ENCODE measurements at places on chromosomes 4 and X.

DNA sequence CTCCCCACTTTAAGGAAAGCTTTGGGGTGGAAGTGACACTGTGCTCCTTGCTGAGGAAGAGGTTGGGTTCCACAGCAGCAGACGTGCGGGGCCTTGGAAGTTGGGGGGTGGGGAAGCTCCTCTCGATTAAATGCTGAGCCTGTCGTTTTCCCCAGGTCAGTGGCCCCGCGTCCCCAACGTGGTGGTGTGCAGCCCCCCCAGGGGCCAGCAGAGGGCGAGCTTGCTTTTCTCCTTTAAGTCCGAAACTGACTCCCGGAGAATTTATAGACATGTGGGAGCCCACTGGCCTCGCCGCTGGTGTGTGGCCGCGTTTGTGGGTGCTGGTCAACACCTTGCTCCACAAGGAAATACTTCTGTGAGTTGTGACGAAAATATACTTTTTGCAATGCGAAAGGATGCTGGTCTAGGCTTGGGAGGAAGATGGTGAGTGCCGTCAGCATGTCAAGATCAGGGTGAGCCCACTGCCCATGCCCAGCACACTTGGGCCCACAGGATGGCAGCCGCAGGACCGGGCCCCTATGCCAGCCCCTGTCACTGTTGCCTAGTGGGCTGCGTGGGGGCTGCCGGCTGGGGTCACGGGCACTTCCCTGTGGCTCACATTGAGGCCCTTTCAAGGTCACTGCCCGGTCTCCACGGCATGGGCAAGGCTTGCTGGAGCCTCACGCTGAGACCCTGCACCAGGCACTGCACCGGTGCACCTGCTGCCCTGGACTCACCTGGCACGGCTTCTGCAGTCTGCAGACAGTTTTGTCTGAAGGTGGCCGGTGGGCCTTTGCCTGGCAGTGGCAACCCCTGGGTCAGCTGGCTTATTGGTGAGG, 9.4 kb downstream of the UVSSA start:
- DNase-seq: peak; percentile 24

- DNase-seq: no peak
Observed at GRCh38 chr4:20764366-20764992, 64.2 kb downstream of the PACRGL start.

GRCh38 chr4:42311591-42311990, 85.7 kb upstream of the SHISA3 start:
- no peak for DNase-seq

DNA sequence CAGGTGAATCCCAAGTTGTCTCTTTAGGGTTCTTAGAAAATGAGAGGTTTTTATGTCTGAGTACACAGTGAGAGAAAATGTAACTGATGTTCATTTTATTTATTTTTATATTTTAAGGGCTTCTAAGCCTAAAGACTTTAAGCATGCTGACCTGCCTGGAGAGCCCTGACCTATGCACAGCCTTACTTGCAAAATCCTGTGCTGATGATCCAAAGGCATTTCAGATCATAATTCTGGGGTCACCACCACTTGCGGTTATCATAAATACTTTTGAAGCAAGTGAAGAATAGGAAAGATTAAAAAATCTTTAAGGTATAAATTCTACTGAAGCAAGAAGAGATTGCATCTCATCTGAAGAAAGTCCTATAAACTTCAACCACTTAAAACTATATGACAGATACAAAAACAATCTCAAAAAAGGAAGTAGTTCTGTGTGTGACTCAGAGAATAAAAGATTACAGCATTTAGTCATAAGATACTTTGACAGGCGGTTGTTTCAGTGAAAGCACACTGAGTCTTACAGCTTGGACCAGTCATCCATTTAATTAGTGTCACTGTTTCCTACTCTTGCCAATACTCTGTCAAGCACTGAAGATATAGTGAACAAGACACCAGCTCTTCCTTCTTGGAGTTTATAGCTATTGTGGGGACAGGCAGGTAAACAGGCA, 245.2 kb upstream of the DIPK2B start:
- DNase-seq: peak; percentile 94

DNA sequence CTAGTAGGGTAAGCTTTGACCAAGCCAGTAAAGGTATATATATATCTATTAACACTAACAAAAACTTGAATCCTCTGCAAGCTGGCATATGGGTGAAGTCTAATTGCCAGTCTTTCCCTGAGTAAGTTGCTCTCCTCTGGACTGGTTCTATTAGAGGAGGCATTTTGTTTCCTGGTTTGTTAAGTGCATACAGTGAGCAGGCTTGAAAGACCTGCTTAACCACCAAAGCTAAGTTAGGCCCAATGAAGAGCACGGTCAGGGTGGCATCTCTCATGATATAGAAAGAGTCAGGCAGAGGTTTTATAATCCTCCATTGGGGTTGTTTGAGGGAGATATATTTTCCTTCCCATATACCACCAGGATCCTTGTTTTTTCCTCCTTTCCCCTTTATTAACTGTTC, 9.6 kb upstream of the AREG start:
- DNase-seq: no peak
